Spleen (tissue), 13 donors: ENCODE measurements at places on chromosomes 1 and 21. TPM values are rescaled to one million over a fixed set of nuclear protein-coding genes. Genes with fewer than 3 reads are reported as not detected.

DYNLT5 gene
- total RNA-seq = not detected

NLRP3 gene
- 13.4 TPM for total RNA-seq

CBR3 gene
- 1.4 TPM for total RNA-seq

RPS8 gene
- 1,684 TPM for total RNA-seq

CFAP126 gene
- total RNA-seq = not detected

MIXL1 gene
- 2.0 TPM for total RNA-seq

LRRC53 gene
- not detected for total RNA-seq

KCNH1 gene
- total RNA-seq = not detected

ZYG11A gene
- total RNA-seq = 0.27 TPM

GBP7 gene
- total RNA-seq = 0.14 TPM

OMA1 gene
- 48.6 TPM for total RNA-seq

TMPRSS3 gene
- total RNA-seq = 0.70 TPM

CHODL gene
- 4.9 TPM for total RNA-seq

TMEM39B gene
- total RNA-seq = 16.7 TPM

TACSTD2 gene
- not detected for total RNA-seq

DNAJC11 gene
- 64.0 TPM for total RNA-seq

GJA5 gene
- total RNA-seq = 3.0 TPM

WNT2B gene
- total RNA-seq = 0.97 TPM
